ENCODE measurements at places on chromosomes 4 and X.

DNA sequence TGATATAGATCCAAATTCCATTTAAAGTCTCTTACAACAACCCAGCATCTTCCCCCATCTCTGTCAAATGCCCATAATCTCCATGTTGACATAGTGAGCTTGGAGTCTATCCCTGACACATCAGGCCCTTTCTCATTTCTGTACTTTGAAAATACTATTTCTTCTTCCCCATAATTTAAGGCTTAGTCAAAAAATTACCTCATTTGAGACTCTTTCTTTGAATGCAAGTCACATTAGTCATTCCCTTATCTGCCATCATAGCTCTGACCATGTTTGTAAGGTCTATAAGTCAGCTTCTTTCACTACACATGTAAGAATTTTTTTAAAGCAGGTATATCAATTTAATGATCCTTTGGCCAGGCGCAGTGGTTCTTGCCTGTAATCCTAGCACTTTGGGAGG is 99.9 kb downstream of the DDX60 start:
- no peak for DNase-seq

DNA sequence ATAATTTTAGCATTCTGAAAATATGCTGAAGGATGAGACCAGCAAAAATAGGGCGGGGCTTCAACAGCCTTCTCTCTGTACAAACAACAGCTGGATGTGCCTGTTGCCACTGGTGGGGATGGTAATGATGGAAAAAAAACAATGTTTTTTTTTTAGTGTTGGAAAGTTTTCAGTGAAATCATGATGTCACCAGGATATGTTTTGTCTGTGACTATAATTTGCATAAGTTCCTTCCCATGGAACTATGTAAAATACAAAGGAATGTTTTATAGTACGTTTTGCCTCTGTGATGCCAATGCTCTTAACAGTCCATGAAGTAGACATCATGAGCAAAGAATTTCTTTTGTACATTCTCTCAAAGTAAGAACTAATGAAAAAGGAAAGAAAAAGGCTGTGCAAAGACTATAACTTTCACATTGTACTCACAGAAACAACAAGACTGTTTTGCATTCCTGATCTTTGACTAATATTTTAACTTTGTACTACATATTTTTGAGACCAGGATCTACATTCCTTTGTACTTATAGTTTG is 589.7 kb downstream of the SPRY1 start:
- no peak for DNase-seq

DNA sequence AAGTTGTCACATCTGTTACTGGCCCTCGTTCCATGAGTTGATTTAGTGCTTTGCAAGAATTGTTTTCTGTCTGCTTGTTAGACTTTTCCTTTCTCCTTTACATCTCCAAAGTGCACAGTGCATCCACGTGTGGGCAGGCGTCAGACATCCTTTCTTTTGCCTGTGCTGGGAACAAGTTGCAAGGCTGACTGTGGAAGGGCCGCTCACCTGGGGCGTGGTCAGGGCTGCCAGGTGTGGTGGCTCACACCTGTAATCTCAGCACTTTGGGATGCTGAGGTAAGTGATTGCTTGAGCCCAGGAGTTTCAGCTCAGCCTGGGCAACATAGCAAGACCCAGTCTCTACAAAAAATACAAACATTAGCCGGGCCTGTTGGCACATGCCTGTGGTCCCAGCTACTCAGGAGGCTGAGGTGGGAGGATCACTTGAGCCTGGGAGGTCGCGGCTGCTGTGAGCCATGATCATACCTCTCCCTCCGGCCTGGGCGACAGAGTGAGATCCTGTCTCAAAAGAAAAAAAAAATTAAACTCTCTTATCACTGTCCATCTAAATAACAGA is 46.2 kb downstream of the RGS12 start:
- DNase-seq, result no peak

DNA sequence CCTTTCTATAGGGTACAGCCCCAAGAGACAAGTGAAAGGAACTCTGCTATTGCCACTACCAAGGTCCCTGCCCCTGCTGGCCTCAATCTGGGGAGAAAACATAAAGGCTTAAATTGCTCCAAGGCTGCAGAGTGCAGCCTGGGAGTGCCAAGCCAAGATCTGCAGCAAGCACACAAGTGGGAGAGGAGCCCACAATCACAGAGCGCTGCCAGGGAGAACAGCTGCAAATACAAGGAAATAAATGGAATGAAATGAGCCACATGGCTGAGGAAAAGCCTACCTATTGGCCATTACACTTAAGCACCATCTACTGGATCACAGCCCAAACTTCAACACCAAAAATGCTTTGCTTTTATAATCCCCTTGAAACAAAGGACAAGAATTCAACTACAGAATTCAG is 582.4 kb downstream of the FAM133A start:
- DNase-seq, result no peak

GRCh38 chr4:76729460-76729859 is 168.5 kb downstream of the SOWAHB start:
- no peak for DNase-seq

DNA sequence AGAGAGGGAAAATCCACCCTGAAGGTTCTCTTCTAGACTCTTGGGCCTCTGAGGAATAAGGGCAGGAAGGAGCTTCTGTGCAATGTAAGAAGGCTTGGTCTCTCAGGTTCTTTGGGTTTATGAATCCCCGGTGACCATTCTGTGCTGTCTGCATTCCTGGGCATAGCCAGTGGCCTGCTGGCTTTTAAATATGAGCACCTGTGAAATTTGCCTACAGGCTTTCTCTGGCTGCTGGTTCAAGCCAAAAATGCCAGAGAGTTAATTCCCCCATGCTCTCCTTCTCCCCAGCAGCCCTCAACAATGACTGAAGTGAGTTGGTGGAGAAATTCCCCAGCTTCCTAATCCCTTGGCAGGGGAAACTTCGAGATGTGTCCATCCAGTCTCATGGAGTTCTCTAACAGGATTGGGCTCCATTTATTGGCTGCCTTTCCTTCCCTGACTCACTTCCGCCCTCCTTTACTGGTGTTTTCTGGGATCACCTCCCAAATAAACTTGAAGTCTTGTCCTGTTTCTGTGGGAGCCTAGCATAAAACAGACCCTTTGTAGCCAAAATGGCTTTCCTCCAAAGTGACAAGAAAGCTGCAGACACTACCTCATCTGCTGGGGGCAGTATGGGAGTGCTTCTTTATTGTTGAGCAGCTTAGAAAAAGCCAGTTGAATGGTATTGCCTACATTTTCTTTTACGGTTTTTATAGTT is 179.4 kb upstream of the CASK start:
- no peak for DNase-seq

- DNase-seq, result no peak
Measured at GRCh38 chr4:76691807-76692582, 205.9 kb downstream of the SOWAHB start.

GRCh38 chr4:178288462-178288861 is 846.2 kb upstream of the AGA start:
- DNase-seq, result no peak

- no peak for DNase-seq
Measured at GRCh38 chrX:42825201-42825600, 47.2 kb upstream of the PPP1R2C start.

DNA sequence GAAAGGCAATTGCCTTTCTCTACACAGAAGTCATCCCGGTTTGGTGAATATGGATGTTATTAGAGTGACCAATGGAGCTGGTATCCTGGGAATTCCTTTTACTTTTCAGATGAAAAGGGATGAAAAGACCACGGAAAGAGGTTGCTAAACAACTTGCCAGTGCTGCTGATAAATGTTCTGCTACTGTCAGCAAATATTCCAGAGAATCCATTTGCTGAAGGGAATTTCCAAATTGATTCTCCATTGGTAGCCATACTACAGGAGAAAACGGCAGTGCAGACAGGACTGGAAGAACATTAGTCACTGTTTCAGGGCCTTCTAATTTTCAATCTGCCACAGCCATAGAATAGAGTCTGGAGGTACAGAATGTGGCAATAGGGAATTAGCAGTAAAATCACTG is 451.5 kb downstream of the PCDH11X start:
- DNase-seq, result no peak

DNA sequence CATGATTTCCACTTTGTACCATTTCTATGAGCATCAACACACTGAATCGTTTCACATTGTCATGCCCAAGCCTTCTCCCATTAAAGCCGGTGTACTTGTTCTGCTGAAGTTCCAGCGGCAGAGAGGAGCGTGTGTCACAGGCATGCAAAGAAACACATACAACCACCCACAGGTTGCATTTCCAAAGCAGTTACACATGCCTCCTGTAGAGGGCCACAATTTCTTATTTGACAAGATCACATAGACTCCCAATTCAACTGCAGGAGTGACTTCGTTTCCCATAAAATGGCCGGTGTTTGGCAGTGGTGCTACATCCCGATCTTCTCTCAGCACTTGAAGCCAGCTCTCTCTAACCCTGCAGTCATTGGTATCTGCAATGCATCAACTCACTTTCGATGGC is 992.6 kb downstream of the NLGN4X start:
- DNase-seq, result no peak

GRCh38 chr4:152605031-152605430 is 69.1 kb upstream of the FBXW7 start:
- no peak for DNase-seq

DNA sequence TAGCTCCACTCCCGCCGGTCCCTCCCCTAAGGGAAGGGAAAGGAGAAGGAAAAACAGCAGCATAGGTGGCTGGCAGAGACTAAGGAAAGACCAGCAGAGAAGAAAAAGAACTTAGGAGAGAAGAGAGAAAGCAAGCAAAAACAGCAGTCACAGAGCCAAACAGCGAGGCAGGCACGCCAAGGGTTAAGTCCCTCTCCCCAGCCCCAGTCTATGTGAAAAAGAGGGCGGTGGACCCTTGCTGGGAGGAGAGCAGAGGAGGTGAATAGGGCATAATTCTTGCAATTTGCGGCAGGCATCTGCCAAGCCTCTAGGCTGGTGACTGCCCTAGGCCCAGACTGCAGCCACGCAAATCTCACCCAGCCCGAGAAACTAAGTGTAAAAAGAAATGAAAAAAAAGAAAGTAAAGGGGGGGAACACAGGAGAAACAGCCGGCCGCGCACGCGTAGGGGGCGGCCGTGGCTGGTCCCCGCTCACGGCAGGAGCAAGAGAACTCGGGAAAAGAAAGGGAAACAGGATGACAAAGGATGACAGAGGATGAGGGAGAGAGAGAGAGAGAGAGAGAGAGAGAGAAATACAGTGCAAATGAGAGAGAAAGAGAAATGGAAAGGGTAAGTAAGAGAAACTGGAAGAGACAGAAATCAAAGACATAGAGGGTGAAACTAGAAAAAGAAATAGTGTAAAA is 48.6 kb downstream of the MAGEA9 start:
- peak; percentile 2 for DNase-seq

- no peak for DNase-seq
Measured at GRCh38 chr4:69888336-69888735, 28.4 kb upstream of the SULT1E1 start.

- no peak for DNase-seq
Measured at GRCh38 chrX:110060846-110061537, 58.1 kb downstream of the TMEM164 start.

- DNase-seq, result no peak
Measured at GRCh38 chrX:101744085-101744484, 84.4 kb upstream of the ARMCX2 start.

DNA sequence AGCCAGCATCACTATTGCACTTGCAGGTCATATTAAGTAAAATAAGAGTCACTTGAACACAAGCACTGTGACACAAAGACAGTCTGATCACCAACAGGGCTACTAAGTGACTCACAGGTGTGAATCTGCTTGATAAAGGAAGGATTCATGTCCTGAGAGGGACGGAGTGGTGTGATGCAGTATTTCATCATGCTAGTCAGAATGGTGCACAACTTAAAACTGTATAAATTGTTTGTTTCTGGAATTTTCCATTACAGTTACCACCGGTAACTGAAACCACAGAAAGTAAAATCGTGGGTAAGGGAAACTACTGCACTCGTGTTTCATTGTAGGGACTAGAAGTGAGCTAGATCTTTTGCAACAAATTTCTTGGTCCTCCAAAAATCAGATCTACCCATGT is 109.7 kb downstream of the ELOVL6 start:
- DNase-seq, result no peak

- no peak for DNase-seq
Measured at GRCh38 chr4:127641524-127641923, 8.8 kb downstream of the INTU start.

- DNase-seq, result no peak
Measured at GRCh38 chrX:111264385-111264784, 5.9 kb downstream of the CAPN6 start.

DNA sequence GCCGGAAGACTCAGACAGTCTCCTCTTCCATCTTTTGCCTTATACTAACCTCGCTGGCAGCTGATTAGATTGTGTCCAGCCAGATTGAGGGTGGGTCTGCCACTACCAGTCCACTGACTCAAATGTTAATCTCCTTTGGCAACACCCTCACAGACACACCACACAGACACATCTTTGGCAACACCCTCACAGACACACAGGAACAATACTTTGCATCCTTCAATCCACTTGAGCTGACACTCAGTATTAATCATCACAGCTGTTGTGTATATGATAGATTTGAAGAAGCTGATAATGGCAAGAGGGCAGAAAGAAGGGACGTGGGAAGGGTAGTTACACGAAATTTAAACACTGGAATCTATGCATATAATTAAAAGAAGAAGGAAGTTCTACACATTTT is 139.5 kb downstream of the ANKRD50 start:
- no peak for DNase-seq

DNA sequence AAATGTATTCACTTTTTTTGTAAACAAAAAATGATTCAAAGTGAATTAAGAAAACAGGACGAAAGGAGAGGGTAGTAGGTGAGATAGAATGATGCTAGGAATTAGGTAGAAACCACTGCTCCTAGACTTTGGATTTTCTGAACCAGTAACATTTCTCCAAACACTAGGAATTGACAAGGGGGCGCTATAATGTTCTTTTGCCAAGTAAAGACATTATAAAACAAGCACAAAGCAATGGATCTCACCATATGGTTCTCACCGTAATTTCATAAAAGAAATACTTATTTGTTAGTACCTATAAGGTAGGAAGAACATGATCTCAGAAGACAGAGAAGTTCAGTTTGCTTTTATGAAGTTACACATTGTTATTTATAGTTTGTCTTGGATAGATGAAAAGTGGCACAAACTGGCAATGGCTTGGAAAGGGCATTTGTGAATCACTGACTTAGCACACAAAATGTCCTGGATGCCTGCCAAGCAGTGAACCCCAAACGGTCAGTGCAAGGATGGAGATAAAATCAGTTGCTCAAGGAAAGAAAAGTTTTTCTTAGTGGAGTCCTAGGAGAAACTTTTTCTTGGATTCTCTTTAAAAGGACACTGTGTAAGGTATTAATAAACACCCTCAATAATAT is 8.1 kb upstream of the TBC1D1 start:
- DNase-seq, result no peak

DNA sequence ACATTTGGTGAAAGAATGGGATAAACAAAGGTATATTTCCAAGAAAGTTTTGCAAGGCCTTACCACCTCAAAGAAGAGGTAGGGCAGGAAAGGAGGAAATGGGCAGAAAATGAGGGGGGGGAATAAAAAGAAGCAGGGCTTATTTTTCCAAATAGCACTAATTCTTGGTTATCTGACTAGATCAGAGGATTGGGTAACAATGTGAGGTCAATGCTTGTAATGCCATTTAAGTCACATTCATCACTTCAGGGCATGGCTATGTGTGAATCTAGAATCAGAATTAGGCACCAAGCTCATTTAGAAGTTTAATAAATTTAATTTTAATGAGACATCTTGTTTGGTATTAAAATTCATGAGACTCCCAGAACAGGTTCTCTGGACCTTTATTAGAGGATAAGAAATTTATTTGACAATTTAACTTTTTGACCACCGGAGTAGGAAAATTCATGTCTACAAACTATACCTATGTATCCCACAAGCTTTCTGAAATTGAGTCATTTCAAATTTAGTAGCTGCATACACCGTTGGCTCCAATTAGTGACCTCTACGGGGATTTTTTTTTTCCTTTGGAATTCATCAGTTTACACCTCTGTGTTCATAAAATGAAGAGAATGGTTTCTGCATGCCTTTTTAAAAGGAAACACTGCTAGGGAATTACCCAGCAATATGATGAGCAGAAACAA is 1.4 kb upstream of the STS start:
- DNase-seq, result no peak
